CD4-positive, alpha-beta T cell treated with Interleukin-6 for 4 hours (primary cell): ENCODE measurements at places on chromosomes 2 and 18.

DNA sequence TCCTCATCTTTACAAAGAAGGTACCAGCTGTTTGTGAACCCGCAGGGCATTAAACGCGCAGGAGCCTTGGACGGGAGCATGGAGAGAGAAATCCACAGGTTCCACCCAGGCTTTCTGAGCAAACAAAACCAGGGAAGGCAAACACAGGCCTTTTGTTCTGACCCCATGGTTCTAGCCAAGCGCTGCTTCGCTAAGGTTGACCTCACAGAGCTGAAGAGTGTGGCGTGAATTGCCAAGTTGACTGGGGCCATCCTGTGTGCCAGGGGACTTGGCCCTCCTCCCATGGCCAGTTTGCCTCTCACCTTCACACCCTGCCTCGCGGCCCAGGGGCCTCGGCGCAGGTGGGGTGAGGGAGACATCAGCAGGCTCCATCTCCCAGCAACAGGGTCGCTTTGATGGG is 74.1 kb downstream of the VAPA start:
- DNase-seq = no peak

DNA sequence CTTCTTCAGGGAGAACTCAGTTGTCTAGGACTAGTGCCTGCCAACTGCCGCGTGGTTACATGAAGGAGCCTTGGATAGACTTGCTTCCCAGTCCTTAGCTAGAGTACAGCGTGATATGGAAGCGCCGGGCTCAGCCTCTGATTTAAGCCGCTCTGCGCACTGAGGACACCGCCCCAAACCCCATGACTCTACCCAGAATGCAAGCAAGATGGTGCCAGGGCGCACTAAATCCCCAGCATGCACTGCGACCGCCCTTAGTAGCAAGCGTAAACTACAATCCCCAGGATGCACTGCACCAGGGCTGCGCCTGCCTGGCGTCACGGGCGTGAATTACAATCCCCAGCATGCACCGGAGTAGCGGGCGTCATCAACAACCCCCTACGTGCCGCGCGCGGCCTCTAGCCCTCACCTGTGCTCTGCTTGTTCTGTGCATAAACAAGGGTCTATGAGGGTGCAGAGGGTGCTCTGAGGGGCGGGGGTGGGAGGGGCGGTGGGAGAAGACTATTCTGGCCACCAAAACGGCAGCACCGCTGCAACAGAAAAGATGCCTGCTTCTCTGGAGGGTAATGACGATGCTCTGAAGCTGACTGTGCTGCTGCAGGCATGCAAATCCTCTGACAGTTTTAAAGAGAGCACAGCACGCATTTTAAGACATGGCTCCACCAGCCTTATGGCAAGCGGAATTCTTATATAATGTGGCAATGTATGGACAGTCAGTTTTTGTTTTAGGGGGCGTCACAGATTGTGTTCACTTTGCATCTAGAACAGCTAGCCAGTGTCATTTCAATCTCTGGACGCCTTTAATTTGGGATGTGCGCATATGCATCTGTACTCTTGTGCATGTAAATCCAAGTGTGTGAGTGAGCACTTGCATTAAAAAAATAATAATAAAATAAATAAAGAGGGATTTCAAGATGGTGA is 282.5 kb upstream of the MYT1L start:
- peak; percentile 92 for DNase-seq

DNA sequence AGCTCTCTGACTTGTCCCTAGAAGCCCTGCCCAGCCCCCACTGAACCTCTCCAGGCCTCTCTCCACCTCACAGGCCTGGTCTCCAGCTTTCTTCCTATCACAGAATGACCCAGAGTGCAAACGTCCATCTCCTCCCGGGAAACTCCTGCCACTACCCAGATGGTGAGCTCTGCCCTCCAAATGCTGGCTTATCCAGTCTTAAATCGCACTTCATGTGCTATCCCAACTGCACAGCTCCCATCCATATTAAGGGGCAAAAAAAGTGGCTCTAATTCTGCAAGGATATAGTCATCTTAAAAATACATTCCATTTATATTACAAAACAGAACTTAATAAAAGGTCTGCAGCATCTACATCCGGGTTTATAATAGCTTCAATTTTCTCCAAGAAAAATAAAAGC is 70.8 kb upstream of the CDC42EP3 start:
- DNase-seq = no peak

- no peak for DNase-seq
Measured at GRCh38 chr2:17179145-17179808, 339.0 kb downstream of the RAD51AP2 start.

GRCh38 chr2:141805302-141805701 is 325.5 kb downstream of the LRP1B start:
- no peak for DNase-seq

DNA sequence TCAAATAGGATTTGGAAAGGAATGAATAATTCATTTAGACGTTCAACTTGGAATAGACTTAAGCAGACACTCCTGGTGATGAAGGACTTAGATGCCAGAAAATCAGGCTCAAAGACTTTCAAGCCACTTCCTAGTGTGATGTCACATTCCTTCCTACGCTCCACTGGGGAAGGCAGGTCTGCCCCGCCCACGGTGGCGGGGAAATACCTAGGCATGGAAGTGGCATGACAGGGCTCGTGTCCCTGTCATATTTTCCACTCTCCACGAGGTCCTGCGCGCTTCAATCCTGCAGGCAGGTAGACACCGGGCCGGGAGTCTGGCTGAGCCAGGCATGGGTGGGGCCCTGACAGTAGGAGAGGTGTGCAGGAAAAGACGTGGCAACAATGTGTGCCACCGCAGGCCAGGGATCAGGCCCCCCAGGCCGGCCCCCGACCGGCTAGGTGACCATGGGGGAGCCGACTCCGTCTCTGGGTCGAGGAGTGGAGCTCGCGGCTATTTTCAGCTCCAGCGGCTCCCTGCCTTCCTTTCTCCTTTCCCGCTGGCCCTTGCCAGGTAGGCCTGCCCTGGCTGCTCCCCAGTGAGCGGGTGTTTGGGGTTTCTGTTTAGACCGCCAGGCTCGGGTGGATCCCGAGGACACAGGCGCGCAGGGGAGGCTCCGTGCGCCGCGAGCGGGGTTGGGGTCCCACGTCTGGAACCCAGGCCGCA is at the start of gene IL1RL2:
IL1RL2 (plus strand) TSS at position 233 of the 705 bp plus-strand sequence. CDS start 845 bp downstream, outside the sequence.
- no peak for DNase-seq

GRCh38 chr2:23036629-23037028 is 348.4 kb upstream of the KLHL29 start:
- no peak for DNase-seq

- no peak for DNase-seq
Measured at GRCh38 chr2:102141011-102141943, 1.3 kb upstream of the IL1R1 start.

DNA sequence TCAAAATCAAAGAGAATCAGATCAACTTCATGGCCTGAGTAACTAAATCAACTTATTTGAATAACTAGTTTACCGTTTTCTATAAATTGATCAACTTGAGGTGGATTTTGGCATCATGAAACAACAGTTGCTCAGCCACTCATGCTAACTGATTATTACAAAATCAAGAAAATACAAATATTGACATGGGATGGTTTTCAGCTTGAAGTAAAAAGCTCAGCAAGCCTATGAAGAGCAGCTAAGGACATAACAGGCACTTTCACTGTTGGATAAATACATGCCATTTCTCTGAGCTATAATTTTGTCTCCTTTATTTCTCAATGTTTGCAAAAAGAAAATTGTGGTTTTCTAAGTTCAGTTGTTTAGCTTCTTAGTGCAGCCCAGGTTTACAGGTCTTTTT is 18.9 kb downstream of the SRD5A2 start:
- DNase-seq = no peak

DNA sequence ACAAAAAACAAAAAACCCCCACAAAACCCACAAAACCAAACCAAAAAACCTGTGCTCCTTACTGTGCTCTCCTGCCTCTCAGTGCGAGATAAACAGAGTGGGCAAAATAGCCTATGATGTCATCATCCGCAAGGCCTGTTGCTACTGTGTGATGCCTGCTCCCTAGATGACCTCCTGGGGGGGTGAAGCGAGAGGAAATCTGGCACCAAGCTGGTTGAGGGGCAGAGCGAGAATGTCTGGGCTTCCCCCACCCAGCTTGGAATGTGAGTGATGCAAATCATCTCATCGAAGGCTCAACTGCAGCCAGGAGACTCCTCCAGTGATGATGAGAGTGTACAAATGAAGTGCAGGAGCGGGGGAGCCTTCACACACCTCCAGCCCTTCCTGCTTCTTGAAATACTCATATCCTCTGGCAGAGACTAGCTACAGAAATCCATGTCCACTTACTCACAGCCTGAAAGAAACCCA is 57.7 kb upstream of the MAP4K3 start:
- DNase-seq = no peak

DNA sequence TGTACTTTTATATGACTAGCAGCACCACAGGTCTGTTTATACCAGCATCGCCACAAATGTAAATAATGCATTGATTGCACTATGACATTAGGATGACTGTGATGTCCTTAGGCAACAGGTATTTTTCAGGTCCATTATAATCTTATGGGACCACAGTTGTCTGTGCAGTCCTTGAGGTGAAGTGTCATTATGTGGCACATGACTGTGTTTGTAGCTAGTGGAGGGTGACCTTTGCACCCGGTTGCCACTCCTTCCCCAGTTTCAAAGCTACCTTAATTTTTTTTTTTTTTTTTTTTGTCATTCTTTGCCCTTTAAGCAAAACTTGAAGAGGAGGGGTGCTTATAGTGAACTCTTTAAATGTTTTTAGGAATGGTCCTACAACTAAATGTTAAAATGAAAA is 386.4 kb downstream of the THSD7B start:
- DNase-seq = no peak

GRCh38 chr18:12694032-12694431 is 8.5 kb downstream of the CEP76 start:
- no peak for DNase-seq

GRCh38 chr2:241003047-241003360 is 4.6 kb downstream of the SNED1 start:
- no peak for DNase-seq

- no peak for DNase-seq
Measured at GRCh38 chr2:144586476-144586875, 66.6 kb upstream of the ZEB2 start.

DNA sequence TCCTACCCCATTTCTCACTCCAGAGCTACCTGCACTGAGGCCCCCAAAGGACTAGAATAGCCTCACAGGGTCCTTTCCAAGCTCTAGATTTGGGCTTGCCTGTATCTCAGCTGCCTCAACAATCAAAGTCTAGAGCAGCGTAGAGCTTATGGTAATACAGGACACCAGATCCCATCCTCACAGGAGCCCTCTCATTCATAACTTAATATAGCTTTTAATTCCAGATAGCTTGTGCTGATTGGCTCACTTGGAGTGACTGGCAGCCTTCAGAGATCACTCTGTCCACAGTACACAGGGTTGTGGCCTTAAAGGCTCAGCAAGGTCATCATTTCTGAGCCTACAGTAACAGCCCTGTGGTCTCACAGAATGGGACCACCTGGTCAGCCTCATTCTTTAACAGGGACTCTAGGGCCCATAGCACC is 51.4 kb downstream of the ZFP36L2 start:
- no peak for DNase-seq

DNA sequence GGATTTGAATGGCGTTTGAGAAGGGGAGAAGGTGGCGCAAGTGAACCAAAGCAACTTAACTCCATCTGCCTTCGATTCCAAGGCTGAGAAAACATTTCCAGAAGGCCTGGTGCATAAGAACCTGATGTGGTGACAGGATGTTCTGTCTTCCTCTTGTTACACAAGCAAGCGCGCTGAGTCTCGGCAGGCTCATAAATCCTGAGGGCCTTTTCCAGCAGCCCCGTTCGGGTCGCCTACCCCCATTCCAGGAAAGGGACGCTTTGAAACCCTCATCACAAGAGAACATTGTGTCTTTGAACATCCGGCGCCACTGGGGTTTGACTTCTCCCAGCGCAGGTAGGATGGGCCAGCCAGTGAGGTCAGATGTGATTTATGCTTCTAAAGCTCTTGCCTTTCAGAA is 403.5 kb downstream of the SETBP1 start:
- no peak for DNase-seq

DNA sequence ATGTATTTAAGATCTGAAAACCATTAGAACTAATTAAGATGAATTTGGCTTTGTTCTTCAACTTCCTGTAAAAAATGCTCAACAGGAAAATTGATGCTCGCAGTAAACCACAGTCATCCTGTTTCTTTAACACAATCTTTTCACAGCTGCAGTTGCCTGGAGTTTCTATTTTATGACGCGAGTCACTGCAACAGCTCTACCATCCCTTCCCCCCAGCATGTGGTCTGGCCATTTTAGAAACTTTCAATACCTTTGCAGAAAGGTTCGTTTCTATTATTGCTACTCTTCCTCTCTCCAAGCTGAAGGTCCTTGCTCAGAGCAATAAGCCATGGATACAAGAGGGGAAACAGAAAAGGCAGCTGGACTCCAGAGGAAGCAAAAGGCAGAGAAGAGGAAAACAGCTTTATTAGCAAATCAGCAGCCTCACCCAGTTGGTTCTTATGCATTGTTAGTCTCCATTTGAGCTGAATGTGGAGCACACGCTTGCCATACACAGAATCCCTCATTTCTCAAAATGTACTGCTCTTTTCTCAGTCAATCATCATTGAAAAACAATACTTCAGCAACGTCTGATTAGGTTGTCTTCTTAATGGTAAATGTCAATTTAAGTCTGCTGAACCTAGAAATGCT is 3.9 kb downstream of the WIPF1 start:
- DNase-seq = peak; percentile 78

GRCh38 chr18:79796016-79796415 is 1.7 kb upstream of the KCNG2 start:
- DNase-seq = no peak

GRCh38 chr2:201203916-201204654 is 21.1 kb downstream of the CASP10 start:
- no peak for DNase-seq

GRCh38 chr2:168731002-168731401 is 71.4 kb upstream of the NOSTRIN start:
- no peak for DNase-seq

DNA sequence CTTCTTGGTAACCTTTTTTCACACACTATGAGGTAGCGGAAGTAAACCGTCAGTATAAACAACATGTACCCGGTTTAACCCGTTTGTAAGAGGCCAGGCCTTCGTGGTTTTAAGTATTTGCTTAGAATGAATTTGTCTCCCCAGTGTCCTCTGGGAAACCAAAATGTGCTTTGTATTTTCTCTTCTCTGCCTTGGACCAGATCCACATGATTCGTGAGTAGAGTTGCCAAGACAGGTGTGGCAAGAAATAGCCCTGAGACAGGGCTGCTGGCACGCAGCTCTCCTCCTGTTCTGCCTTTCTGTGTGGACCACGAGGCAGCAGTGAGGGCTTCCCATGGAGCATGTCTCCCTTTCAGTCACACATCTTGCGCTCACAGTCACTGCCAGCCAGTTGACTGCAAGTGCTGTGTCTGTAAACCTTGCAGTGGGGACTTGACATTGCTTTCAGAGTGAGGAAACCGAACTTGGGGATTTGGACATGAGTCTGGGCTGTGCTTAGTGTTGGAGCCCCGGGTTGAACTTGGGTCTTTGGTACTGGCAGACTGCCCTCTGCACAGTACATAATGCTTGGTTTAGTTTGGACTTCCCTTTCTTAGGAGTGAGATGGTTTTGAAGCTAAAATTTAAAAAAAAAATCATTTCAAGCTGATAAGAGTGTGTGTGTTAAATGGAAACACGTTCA is 19.1 kb downstream of the BCL2L11 start:
- no peak for DNase-seq
